ENCODE measurements at places on chromosomes 16 and 17.

DNA sequence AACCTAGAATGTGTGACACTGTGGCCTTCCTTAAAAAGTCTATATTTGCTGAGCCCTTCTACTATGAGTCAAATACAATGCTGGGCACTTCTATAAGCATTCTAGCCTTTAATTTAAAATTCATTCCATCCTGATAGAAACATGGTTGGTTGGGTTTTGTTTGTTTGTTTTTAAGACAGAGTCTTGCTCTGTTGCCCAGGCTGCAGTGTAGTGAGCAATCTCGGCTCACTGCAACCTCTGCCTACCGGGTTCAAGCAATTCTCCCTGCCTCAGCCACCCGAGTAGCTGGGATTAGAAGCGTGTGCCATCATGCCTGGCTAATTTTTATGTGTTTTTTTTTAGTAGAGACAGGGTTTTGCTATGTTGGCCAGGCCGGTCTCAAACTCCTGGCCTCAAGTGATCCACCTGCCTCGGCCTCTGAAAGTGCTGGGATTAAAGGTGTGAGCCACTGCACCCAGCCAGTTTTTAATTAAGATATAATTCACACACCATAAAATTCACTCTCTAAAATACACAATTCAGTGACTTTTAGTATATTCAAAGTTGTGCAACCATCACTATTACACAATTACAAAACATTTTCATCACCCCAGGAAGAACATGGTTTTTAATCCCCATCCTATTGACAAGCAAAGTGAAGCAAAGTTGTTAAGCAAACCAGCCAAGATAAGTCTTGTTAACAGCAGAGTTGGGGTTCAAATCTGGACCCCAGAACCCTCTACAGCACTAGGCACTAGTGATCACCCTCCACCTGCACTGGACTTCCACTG, 42.8 kb downstream of the CMTM4 start:
- peak; percentile 55 for DNase-seq

DNA sequence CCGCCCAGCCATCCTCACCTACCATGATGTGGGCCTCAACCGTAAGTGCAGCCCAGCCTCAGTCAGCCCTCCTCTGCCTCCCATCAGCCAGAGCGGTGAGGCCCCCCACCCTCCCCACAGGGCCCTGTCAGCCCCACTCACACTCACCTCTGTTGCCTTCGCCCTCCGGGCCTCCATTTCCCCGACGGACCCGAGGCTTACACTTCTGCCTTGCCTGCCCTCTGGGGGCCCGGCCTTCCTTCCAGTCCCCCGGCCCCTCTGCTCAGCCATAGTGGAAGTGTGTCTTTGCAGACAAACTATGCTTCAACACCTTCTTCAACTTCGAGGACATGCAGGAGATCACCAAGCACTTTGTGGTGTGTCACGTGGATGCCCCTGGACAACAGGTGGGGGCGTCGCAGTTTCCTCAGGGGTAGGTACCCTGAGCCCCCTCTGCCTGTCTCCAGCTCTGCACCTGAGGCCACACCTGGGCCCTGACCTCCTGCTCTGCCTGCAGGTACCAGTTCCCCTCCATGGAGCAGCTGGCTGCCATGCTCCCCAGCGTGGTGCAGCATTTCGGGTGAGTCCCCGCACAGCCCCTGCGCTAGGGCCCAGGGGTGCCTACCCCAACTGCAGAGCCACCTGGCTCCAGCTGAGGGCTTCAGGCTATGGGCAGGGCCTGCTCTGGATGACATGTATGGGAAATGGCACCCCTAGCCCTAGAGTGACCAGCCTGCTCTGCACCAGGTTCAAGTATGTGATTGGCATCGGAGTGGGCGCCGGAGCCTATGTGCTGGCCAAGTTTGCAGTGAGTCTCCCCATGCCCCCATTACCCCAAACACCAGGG, 4.1 kb downstream of the NDRG4 start:
- DNase-seq: no peak

GRCh38 chr16:88070341-88070740, 119.1 kb downstream of the BANP start:
- no peak for DNase-seq

DNA sequence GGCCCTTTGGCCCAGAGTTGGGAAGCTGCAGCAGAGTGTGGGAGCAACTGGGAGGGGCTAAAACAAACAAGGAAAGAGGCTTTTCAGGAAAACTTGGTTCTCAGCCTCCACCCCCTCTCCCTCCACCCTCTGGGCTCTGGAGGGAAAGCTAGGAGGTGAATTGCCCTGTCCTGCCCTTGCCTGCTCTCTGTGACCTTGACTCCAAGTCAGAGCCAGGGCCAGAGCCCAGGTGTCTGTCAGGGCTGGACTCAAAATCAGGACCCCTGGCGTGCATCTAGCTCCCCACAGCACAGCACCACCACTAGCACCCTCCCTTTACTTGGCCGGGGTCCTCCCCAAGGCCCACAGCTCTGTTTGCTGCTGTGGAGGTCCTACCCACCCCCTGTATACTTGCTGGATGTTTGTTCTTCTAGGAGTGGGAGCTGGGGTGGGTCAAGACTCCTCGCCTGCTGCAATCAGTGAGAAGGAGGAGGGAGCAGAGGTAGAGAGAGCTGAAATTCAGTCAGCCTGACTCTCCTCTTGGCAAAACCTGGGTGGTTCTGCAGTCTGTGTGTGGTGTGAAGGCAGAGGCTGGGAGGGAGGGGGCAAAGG, 2.8 kb upstream of the NR1D1 start:
- no peak for DNase-seq

DNA sequence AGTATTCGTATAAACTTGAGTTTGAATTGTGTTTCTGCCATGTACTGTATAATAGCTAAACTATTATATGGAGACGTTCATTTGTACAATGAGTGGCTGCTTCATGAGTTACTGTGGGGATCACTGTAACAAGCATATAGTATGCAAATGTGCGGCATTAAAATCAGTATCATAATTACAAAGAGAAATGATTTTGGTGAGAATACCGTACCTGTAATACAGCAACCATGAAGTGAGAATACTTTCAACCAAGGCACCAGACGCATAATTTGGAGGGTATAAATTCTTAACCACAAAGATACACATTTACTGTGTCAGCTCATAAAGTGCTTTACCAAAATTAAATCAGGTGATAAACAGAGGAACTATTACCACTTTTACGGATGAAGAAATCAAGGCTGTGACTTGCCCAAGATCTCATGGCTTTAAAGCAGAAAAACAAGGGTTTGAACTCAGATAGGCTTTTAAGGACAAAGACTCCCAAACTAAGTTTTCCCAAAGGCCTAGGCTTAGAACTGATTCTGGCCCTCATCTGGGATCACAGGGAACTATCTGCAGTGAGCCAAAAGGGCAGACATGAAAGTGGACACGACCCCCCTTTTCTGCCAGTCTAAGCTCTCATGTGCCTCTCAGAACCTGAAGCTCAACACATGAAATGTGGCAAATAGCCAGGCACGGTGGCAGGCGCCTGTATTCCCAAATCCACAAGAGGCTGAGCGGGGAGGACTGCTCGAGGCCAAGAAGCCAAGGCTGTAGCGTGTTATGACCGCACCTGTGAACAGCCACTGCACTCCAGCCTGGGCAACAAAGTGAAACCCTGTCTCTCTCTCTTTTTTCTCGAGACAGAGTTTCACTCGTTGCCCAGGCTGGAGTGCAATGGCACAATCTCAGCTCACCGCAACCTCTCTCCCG, 6.4 kb downstream of the RPS15A start:
- DNase-seq: no peak

- DNase-seq: peak; percentile 95
Observed at GRCh38 chr17:78324391-78325075, 35.3 kb downstream of the SOCS3 start.

- no peak for DNase-seq
Observed at GRCh38 chr16:65622151-65622550, 500.3 kb upstream of the CDH11 start.

- DNase-seq: no peak
Observed at GRCh38 chr16:23160082-23160481, 10.8 kb upstream of the USP31 start.

DNA sequence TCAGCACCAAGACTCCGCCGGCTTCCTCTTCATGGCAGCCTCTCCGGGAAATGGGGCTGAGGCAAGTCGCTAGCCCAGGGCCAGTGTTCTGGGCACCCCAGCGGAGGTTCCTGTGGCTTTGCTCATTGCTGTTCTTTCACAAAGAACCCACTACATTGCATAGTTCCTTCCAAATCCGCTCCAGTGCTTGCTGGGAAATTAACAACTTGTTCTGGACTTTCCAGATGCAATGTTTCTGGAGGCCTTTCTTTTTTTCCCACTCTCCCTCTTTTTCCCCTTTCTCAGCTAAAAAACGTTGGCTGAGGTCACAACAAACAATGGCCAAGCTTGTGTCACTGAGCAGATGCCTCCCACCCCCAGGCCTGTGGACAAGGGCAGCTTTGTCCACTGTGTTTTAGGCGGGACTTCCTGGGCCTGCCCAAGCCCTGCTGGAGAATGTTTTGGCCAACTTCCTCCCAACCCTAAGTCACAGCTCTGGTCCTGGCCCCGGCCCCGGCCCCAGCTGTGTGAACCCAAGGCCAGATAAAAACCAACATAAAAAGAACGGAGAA, 131.5 kb upstream of the RCVRN start:
- DNase-seq: peak; percentile 41

- no peak for DNase-seq
Observed at GRCh38 chr16:364595-365491, 5.5 kb downstream of the MRPL28 start.

- DNase-seq: no peak
Observed at GRCh38 chr17:80738020-80738808, 193.6 kb downstream of the RPTOR start.

GRCh38 chr17:49443862-49444261, 29.2 kb upstream of the PHB1 start:
- DNase-seq: peak; percentile 41

- DNase-seq: no peak
Observed at GRCh38 chr17:64502021-64502420, 4.1 kb downstream of the DDX5 start.

GRCh38 chr17:56324676-56325075, 171.4 kb downstream of the ANKFN1 start:
- no peak for DNase-seq

DNA sequence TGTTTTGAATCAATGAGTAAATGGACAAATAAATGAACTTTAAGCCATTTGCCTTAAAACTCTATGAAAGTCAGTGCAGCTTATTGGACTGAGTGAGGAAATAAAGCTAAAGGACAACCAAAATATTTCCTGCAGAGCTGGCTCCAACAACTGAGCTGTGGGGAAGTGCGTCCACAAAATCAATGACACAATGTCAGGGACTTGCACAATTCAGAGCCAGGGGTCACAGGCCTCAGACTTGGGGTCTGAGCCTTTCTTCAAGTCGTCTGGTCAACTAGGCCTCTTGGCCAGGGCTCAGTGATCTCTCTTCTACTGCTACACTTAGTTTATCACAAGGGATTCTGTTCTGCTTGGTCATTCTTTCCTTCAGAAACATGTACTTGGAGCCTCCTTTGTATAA, 26.2 kb upstream of the RHBDL3 start:
- DNase-seq: no peak

GRCh38 chr16:694187-694862, 4.1 kb upstream of the WDR24 start:
- DNase-seq: no peak

DNA sequence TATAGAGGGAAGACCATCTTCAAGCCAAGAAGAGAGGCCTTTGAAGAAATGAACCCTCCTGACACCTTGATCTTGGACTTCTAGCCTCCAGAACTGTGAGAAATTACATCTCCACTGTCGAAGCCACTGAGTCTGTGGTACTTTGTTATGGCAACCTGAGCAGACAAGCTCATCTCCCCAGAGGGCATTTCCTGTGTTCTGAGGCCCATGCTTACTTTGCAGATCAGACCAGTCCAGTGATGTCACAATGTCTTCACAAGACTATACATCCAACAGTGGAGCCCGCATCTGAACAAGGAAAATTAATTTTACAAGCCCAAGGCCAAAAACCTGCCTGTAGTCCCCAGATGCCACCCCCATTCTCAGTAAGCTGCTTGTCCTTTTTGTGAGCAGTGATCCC, 14.8 kb upstream of the C17orf113 start:
- no peak for DNase-seq

GRCh38 chr16:89045181-89045815, 48.4 kb upstream of the ACSF3 start:
- no peak for DNase-seq

DNA sequence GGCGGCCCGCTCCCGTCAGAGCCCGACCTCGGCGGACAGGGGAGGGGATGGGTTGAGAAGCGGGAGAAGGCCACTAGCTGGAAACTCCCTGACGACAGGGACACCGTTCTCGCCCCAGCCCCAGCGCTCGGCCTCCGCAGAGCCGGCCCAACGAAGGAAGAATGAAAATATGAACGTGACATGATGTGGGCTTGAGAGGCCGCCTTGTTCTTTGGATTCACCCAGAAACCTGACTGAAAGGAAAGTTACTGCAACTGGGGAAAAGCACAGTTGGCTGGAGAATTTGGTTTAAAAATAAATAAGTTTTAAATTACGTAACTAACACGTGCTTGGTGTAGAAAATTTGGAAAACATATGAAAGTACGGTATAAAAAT, 21.1 kb downstream of the NPTX1 start:
- no peak for DNase-seq

- peak; percentile 31 for DNase-seq
Observed at GRCh38 chr16:84286578-84287240, 8.0 kb upstream of the WFDC1 start.

GRCh38 chr16:57134982-57135381, 42.6 kb downstream of the CPNE2 start:
- no peak for DNase-seq

- no peak for DNase-seq
Observed at GRCh38 chr16:81469710-81470535, 25.3 kb downstream of the CMIP start.

- DNase-seq: no peak
Observed at GRCh38 chr17:27285516-27285915, 8.4 kb upstream of the WSB1 start.

DNA sequence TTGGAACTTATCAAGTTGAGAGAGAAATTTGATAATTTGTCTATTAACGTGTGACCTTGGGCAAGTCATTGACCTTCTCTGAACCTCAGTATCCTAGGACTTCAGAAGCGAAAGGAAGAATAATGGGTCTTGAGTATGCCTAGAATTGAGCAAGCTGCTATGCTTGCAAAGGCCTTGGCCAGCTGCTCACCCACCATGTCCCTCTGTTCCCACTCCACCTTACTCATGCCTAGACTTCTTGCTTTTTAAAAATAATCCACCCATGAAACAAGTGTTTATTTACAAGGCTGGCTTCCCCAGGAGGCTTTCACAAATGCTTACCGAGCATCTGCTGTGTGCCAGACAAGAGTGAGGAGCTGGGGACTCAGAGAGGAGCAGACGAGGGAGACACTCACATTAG, 590.6 kb downstream of the MAF start:
- no peak for DNase-seq

- no peak for DNase-seq
Observed at GRCh38 chr17:44414394-44415155, 25.1 kb upstream of the ITGA2B start.

DNA sequence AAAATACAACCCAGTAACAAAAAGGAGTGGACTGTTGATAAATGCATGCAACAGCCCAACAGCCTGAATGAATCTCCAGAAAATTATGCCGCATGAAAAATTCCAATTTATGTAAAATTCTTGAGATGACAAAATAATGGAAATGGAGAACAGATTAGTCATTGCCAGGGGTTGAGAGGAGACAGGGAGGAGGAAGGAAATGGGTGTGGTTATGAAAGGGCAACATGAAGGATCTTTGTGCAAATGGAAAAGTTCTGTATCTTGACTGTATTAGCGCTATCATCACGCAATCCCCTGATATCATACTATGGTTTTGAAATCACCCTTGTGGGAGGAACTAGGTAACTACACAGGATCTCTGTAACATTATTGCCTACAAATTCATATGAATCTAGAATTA, 1058.3 kb upstream of the RBFOX1 start:
- peak; percentile 11 for DNase-seq

Data from fibroblast of pulmonary artery (primary cell).